ENCODE measurements at places on chromosomes 6 and 20.

- no peak for DNase-seq
These were observed 11.1 kb upstream of the FOXS1 start for GRCh38 chr20:31856516-31856915.

DNA sequence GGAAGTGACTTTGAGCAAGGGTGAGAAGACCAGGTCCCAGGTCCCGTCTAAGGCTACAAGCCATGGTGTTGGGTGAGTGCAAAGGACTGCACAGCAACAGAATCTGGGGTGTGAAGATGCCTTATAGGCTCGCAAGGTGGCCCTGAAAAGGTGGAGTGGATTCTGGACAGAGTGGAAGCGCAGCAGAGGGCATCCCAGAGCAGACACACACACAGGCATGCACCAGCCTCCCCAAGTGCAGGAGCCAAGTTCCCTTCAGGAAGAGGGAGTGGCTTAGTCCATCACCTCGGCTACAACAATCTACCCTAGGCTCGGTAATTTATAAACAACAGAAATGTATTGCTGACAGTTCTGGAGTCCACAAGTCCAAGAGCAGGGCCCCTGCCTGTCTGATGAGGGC, 180.1 kb upstream of the PDE10A start:
- DNase-seq = no peak

GRCh38 chr6:75201021-75201420, 4.8 kb downstream of the COL12A1 start:
- DNase-seq = no peak

DNA sequence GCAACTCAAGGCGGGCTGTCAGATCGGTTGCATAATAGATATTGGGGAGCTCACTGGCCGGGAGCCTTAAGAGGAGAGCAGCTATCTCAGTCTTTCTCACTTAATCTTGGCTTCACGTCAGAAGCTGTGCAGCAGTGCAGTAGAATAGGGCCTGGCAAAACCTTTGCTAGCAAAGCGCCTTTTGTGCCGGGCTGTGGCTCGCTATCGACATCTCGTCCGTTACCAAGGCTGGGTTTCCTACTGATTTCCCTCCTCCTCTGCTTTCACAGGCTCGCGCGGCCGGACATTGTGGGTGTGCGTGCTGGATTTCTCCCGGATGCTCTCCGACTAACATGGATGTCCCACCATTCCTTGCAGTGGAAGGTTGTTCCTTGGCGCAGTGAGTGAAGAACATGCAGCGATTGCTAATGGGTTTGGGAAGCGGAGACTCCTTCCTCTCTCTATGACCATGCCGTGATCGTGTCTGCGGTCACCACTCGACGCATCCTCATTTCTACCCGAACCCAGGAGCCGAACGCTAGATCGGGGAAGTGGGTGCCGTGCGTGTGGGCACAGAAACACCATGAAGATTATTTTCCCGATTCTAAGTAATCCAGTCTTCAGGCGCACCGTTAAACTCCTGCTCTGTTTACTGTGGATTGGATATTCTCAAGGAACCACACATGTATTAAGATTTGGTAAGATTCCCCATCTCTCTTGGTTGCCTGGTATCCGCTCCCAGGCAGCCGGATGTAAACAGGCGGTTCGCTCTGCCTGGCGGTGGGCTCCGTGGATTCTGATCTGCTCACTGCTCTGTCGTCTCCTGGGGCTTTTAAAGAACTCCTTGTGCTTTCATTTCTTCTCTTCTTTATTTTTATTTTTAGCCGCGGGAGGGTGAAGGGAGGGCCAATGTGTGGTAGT, 5.5 kb downstream of the GRIK2 start:
- DNase-seq = no peak

DNA sequence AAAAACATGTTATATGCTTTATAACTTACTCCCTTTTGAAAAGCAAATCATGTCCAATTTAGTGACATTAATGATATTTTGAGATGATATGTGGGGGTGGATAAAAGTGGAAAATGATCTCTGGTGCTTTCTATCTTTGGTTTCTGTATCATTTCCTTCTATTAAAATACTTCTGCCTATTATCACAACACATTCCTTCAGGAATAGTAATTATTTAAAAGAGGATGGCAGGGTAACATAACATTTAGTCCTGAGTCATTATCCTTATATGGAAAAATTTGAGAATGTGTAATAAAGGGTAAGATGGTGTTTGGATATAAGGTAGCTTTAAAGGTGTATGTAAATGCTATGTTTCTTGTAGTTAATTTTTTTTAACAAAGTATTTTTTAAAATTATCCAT, 657.7 kb downstream of the PHF3 start:
- no peak for DNase-seq

DNA sequence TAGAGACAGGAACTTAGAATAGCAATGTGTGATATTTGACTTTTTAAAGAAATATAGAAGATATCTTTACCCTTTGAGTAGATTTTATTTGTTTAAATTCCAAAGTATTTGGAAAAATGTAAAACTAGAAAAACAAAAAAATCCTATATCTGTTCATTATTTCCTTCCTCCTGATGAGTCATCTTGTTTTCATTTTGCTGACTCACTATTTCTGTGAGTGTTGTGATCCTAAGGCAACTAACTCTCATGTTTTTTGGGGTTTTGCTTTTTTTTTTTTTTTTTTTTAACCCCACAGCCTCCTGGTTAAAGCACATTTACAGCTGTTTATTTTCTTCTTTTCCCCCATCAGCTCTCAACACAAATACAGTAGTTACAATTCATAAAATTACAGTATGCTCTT, 37.8 kb upstream of the THEMIS start:
- no peak for DNase-seq

DNA sequence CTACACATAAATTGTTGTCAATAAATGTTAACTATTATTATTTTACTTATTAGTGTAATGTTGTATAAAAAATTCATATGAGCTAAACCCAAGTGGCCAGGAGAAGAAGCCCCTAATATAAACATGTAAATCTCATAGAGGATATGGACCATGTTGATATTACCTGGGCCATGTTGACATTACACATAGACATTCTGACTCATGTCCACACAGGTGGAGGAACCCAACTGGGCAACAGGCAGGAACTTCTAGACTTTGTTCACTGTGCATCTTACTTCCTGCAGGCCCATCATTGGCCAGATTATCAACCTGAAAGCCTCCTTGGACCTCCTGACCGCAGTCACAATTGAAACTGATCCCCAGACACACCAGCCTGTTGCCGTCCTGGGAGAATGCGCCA, 7.2 kb downstream of the BPIFA2 start:
- no peak for DNase-seq

DNA sequence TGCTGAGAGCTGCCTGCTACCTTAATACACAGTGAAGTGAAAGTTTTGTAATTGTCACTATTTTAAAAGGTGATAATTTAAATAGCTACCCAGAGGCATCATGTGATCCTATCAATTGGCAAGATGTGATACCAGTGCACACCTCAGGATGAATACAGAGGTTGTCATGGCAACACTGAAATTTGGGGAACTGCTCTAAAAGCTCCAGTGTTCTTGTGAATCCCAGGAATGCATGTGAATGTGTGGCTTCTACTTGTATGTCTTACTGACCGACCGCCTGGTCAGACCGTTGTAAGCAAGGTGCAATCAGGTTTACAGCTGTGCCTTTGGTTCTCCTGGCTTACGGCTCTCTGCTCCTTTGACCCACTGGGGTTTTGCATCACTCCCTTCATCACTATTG, 146.3 kb upstream of the GJE1 start:
- DNase-seq = no peak

DNA sequence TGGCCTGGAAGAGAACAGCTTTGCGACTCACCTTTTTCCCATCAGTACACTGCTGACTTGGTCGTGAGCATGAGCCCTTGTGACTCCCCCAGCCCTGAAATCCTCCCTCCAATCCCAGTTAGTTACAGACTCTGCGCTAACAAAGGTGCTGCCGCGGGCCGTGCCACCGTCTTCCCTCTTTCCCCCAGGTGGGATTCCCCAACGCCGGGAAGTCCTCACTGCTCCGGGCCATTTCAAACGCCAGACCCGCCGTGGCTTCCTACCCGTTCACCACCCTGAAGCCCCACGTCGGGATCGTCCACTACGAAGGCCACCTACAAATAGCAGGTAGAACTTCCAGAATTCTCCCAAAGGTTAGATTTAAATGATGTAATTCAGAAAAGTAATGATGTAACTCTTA, 16.1 kb downstream of the MTG2 start:
- no peak for DNase-seq

- DNase-seq = no peak
These were observed 27.6 kb upstream of the SCAF8 start for GRCh38 chr6:154705471-154706113.

DNA sequence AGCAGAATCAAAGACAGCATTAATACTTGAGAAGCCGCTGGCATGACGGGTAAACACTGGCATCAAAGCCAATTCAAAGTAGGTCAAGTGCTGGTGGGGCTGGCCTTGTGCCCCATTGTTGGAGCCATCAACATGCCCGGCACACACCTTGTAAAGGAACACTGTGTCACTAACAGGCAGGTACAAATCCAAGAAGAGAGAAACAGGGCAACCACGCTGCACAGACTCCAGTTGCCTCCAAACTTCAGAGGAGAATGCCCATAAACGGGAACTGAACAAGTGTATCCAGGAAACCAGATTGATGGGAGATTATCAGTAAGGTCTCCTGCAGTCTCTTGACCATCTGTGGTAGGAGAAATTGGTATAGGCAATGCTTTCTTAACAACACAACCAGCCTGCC, 127.0 kb upstream of the STXBP5 start:
- DNase-seq = no peak

- DNase-seq = no peak
These were observed 7.9 kb downstream of the RREB1 start for GRCh38 chr6:7115543-7116231.

GRCh38 chr6:35647400-35647799, 41.3 kb downstream of the FKBP5 start:
- no peak for DNase-seq

- no peak for DNase-seq
These were observed 128.3 kb downstream of the UTRN start for GRCh38 chr6:144413418-144413817.

DNA sequence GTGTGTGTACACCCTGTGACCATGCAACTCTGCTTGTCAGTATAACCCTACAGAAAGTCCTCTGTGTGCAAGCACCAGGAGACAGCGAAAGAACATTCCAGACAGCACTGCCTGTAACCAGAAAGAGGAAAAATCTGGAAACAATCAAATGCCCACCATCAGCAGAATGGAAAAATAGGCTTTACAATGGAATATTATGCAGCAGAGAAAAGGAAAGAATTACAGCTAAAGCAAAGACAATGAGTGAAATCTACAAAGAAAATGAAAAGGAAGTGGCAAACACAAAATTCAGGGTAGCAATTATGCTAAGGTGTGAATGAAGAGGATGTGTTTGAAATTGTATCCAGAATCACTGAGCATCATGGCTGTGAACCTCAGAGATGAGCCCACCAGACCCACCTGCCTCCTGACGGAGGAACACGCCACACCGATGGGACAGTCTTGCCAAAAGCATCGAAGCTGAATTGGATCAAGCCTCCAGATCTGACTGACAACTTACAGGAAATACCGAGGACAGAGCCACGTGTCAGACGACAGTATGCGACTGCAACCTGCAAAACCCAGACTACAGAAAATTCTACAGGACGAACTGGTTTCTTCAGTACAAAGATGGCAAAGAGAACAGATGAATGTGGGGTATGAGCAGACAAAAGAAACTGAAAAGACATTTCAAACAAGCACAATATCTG, 133.2 kb downstream of the NFATC2 start:
- DNase-seq = no peak

- peak; percentile 43 for DNase-seq
These were observed 105.5 kb downstream of the HUS1B start for GRCh38 chr6:551405-551804.

DNA sequence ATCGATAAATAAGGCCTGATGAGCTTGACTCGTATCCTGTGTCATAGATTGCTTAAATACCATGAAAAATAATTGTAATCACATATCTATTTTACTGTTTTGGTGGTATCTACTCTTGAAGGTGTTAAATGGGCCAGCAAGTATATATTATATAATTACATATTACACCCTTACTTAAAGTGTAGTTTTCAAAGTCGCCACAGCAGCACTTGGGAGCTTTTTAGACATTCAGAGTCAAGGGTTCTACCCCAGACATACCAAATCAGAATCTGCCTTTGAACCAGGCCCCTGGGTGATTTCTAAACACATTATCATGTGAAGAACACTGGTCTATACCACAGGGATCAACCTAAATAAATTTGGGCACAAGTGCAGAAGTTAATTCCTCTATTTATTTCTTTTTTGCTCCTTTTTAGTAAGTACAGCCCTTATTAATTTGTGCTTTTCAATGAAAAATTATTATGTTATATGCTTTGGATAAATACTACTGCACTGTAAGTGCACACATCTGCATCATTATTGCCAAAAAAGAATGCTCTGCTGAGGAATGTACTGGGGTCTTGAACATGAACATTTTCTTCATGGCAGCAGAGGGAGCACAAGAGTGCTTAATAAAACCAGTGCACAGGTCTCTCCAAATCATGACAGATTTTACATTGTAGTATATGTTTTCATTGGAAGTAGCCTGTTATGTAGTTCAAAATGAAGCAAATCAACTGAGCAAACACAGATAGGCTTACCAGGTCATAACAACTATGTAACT, 3.1 kb upstream of the ATXN1 start:
- DNase-seq = no peak

GRCh38 chr6:138374815-138375214, 2.9 kb upstream of the SMIM28 start:
- DNase-seq = no peak

DNA sequence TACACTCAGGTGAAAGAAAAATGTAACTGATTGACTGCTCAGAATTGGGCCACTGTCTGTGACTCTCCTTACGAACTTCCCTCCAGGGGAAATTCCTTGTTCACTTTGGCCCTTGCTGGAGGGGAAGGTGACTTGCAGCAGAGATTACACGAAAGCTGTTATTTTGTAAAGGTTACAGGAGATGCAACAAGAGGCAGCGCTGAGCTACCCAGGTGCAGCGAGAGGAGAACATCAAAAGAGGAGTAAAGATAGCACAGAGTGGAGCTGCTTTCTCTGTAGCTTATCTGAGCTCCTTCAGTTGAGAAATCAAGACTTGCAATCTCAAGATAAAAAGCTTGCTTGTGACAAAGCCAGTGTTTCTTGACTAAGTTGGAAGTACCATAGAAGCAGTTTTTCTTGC, 144.6 kb downstream of the ARHGAP18 start:
- no peak for DNase-seq

DNA sequence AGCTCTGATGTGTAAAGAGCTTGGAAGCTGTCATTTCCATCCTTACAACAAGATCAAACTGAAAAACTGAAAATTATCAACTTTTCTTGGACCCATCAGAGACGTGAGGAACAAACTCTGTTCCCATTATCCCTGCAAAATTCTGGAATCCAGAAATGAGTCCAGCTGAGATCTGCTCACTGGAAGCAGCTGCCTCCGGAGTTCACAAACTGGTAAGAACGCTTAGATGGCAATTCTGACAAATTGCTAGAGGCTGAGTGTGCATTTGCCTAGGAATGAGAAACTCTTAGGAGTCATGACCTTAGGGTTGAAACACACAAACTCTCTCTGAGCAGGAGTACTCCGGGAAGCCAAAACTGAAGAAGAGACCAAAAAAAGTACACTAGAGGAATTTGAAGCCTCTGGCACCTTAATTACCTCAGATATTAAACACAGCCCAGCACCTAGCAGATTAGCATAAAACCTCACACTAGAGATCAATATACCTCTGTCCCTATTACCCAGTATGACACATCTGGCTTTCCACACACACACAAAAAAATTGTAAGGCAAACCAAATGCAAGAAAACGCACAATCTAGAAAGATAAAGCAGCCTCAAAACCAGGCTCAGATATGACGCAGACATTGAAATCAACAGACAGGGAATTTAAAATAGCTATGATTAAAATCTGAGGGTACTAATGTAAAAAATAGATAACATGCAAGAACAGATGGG, 233.5 kb upstream of the SGK1 start:
- peak; percentile 3 for DNase-seq
